Stimulated activated CD8-positive, alpha-beta memory T cell treated with anti-CD3 and anti-CD28 coated beads, Interleukin-7, amount 100 ng/mL, for 1 hour (primary cell): ENCODE measurements at places on chromosomes 12 and 14.
A peak's percentile ranks its signal among the peaks of the same experiment; 100 is the strongest.

DNA sequence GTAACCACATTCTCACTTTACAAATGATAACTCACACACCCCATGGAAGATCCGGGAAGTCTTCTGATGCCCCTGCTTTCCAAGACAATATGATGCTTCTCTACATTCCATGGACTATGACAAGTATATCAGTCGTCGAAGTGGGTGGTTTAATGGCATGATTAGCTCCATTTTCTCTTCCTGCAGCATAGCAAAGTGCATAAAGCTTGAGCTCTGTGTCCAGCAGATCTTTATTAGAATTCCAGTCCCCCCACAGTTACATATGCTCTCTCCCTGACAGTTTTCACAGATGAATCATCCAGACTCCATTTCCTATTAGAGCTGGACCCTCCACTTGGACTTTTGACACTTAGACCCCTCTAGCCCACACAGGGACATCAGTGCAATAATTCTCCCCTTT, 174.9 kb downstream of the BCAT1 start:
- no peak for DNase-seq

DNA sequence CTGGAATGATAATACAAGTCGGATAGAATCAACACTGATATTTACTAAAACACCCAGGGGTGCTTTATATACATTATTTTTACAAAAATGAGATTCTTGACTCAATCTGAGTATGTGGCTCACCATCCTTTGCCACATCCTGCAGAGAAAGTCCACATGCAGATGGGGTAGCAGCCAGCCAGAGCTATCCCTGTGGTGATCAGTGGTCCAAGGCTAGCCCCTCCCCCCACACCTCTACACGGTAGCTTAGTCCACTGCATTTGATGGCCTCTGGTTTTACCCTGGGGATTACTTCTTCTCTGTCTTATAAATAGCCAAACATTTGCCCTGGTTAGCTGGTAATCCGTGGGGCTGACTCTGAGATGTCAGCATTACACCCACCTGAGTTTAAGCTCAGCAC, 28.1 kb upstream of the TTC7B start:
- no peak for DNase-seq

GRCh38 chr14:39266525-39266870, 32.8 kb downstream of the MIA2 start:
- peak; percentile 4 for DNase-seq

DNA sequence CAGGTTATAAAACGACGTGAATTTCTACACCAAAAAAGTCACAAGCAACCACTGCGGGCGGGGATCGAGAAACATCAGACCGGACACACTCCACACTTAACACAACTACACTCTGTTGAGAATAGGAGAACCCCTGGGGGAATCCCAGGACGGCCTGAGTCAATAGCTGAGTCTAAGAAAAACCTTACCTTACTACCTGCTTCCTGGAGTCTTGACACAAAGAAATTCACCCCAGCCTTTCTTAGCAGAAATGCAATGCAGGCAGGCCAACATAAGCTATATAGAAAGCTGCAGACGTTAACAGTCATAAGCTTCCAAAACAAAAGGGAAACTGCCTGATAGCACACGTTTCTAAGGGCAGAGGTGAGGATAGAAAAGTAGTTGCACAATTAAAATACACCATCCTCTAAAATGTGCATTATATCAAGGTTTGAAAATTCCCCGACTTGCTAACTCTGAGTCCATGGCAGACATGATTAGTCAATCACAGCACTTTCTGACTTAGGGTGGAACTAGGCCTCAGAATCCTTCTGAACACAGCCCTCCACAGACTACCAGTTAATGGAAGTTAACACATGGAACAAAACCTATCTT, 68.0 kb downstream of the CCDC88C start:
- DNase-seq: peak; percentile 47

- DNase-seq: no peak
These were observed 142.1 kb downstream of the GXYLT1 start for GRCh38 chr12:42002563-42002962.

DNA sequence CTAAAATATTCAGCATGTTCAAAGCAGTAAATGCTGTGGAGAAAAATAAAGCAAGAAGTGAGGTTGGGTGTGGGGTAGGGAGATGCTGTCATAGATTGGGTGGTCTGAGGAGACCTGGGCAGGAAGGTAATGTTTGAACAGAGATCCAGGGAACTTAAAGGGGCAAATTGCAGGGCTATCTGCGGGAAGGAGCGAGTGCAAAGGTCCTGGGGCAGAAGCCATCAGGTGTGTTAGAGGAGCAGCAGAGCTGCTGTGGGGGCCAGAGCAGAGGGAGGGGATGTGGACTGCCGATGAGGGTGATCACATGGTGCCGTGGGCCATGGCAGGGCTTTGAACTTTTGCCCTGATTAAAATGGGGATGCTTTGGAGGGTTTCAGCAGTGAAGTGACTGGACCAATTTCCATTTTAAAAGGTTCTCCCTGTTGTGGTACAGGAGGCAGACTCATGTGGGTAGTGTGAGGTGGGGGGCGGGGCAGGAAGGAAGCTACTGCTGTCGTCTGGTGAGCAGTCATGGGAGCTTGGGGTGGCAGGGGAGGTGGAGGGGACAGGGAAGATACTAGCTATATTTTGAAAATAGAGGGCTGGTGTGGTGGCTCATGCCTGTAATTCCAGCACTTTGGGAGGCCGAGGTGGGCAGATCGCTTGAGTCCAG, 145.0 kb downstream of the AACS start:
- no peak for DNase-seq

GRCh38 chr14:81449114-81449513, 49.0 kb upstream of the STON2 start:
- no peak for DNase-seq

DNA sequence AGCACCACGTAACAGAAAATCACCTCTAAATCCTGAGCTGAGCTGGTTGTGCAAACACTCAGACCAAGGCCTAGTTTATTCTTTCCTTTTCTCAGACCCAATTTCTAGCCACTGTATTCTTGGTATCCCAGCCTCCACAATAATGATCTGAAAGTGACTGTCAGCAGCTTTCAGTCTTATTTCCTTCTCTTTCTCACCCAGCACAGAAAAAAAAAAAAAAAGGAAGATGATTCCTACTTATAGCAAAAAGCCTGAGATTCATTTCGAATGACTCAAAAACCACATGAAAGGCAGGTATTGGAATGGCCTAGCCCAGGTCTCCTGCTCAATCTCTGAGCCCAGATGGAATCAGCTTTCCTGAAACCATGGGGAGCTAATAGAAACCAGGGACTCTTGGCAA, 298.6 kb upstream of the PPFIA2 start:
- no peak for DNase-seq

- no peak for DNase-seq
These were observed 1095.7 kb downstream of the FLRT2 start for GRCh38 chr14:86625637-86626036.

- no peak for DNase-seq
These were observed 4.9 kb downstream of the DUSP6 start for GRCh38 chr12:89347325-89347829.

DNA sequence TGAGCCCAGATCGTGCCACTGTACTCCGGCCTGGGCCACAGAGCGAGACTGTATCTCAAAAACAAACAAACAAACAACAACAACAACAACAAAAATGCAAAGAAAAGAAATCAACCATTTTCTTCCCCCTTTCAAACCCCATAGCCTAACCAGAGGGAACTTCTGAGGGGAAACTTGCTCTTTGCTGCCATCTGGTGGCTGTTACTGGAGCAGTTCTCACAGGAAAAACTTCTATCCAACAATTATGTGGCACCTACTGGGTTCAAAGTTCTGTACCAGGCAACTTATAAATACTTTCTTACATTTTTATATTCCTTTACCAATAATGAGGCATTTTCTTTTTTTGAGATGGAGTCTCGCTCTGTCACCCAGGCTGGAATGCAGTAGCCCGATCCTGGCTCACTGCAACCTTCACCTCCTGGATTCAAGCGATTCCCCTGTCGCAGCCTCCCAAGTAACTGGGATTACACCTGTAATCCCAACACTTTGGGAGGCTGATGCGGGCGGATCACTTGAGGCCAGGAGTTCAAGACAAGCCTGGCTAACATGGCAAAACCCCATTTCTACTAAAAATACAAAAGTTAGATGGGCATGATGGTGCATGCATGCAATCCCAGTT, 50.9 kb upstream of the BICDL1 start:
- DNase-seq: peak; percentile 57

DNA sequence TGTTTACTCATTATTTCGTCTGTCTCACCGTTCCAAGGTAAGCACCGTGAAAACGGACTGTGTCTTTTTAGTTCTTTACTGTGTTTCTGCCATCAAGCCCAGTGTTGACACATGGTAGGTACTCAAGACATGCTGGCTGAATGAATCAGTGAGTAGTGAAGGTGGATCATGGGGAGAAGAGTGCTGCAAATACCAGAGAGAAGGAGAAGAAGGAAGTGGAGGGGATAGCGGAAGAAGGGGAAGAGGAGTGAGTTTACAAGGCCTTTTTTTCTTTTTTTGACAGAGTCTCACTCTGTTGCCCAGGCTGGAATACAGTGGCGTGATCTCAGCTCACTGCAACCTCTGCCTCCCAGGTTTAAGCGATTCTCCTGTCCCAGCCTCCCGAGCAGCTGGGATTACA, 54.6 kb downstream of the ETV6 start:
- no peak for DNase-seq

DNA sequence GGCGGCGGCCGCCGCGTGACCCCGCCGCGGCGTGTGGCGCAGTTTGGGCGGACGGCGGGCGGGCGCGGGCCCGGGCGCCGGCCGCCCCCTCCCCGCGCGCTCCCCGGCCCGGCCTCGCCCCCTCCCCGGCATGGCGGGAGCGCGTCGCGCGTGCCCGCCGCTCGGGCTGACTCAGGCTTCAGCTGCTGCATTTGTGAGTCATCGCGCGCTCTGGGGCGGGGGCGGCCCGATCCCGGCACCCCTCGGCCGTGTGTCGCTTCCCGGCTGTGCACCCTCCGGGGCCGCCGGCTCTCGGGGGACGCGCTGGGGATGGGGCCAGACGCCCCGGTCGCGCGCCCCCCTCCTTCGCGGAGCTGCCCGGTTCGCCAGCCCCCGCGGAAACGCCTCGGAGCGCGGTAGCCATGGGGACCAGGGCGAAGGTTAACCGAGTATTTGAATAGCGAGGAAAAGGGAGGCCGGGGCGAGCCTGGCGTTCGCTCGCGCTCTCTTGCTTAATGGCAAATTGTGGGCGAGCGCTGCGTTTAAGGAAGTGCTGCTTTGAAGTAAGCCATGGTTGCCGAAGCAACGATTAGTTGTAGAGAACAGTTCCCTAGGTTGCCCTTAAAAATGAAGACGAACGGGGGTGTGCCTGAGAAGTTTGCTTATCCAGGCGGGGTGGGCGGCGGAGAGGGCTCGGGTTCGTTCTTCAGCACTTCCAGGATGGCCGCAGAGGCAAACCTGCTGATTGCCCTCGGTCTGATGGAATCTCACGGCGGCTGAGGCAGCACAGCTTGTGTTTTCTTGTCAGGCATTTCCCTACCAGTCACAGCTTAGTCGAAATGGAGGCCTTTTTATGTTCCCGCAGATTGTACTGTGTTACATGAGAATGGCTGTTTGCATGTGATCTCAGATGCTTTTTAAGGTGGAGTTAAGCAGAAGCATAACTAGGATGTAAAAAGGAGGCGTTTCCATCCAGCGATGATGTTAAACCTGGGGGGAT, 896 bp downstream of the EIF5 start:
- DNase-seq: peak; percentile 56

GRCh38 chr12:132021031-132021871, 71.5 kb downstream of the EP400 start:
- no peak for DNase-seq

GRCh38 chr12:106247674-106248311, at the start of gene CKAP4:
CKAP4 (minus strand) TSS chr12:106248020; CDS start chr12:106247851, 169 bp downstream.
- DNase-seq: no peak

GRCh38 chr14:89736881-89737280, 217.6 kb downstream of the EFCAB11 start:
- DNase-seq: no peak

GRCh38 chr14:65412856-65413738, 567 bp downstream of the FUT8 start:
- DNase-seq: peak; percentile 1

- DNase-seq: no peak
These were observed 843.4 kb upstream of the FLRT2 start for GRCh38 chr14:84686550-84686949.

DNA sequence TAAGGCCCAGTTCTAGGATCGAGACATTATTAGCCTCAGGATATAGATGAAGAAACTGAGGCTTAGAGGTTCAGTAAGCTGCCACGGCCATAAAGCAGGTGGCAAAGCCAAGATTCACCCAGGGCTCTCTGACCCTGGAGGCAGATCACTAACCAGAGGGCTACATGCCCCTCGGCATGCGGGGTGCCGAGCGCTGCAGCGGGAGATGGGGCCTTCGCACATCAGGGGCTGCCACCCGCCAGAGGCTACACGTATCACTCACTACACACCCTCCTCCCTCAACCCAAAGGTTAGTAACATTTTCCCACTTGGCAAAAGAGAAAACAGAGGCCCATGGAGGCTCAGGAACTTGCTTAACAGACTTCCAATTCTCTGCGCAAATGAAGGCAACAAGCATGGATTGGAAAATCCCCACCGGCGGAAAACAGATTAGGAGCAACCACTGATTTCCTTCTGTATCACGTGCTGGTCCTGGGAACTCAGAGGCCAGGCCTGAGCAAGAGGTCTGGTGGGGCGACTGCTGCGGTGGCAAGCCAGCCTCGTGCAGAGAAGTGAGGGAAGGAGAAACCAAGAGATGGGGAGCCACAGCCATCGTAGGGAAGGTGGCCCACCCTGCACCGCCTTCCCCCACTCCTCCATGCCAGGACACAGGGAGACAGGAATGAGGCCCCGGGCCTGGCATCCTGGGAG, 6.0 kb downstream of the CCDC85C start:
- no peak for DNase-seq

DNA sequence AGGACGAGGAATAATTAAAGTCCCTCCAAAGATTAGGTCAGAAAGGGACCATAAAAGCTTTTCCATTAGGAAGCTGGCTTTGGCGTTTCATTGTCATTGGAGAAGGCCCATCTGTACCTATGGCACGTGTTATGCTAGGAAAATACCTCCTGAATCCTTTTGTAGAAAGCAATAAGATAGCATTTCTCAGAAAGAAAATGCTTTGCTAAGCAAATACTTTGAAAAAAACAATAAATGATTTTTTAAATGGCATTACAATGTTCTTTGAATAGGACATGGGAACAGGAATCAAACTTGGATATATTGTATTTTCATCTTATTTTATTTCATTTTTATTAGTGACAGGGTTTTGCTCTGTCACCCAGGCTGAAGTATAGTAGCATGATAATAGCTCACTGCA, 967.7 kb downstream of the NRXN3 start:
- no peak for DNase-seq

DNA sequence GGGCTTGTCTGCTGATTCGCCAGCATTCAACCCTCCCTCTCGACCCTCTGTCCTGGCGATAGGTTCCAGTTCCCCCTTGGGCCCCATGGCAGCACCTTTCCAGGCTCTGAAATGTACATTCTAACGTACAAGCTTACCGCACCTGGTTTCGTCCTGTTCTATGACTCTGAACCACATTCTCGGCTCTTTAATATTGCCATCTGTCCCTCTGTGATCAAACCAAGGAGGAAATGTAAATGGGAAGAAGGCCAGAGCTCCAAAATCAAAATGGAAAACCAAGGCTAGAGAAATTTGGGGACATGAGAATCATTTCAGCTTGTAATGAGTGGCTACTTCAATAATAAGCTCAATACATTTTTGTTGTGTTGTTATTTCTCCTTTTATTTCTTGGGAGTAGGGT, 117.2 kb downstream of the TTC7B start:
- no peak for DNase-seq
